ENCODE measurements at places on chromosomes 2 and 18.

GRCh38 chr2:62141142-62141740 is 54.7 kb upstream of the B3GNT2 start:
- DNase-seq: no peak

DNA sequence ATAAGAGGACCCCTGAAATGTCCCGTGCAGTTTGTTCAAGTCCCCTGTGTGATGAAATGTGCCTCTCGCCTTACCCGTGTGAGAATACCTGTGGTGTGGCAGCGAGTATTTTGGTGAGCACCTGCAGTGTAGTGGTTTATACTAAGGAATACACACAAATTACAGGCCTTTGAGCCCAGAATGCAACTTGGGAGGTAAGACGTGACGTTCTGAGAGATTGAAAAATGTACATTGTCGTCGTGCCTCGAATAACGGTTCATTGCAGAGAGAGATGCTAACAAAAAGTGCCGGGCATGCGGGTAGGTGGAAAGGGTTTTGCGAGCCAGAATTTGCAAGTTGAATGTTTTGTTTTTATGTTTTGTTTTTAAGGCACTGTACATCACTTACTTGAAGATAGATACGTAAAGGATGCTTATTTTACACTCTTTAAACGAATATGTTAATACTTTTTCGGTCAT is 867 bp downstream of the RBBP8 start:
- DNase-seq: no peak

DNA sequence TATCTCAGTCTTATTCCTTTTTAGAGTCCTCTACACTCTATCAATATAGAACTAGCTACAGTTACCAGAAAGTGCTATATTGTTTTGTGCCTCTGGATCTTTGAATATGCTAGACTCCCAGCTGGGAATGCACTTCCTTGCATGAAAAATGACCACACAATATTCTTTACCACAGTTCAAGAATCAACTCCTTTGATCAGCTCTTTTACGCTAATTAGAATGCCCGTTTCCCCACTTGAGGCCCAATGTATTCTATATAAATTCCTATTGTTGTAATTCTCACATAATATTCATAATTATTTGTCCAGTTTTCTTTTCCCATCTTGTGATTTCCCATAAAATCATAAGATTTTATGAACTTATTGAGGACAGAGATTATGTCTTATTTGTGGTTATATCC is 142.2 kb downstream of the UBE2E3 start:
- DNase-seq: no peak

GRCh38 chr2:226234187-226234586 is 565.4 kb downstream of the IRS1 start:
- no peak for DNase-seq
